ENCODE measurements at places on chromosomes 1 and 21.

- DNase-seq, result no peak
Observed at GRCh38 chr1:78373676-78374075, 117.1 kb upstream of the PTGFR start.

DNA sequence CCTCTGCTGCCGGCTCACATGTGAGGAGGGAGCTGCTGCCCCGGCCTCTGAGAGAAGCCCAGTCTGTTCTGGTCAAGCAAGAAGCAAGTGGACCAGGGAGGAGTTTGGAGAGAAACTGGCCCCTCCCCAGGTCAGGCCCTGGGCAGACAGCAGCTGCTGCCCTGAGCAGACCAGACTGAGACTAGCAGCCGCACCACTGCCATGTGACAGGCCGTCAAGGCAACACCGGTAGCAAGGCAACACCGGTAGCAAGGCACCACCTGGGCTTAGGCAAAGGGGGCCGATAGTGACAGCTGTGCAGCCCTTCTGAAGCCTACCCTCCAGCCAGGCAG, 50.3 kb downstream of the ARHGEF16 start:
- no peak for DNase-seq

DNA sequence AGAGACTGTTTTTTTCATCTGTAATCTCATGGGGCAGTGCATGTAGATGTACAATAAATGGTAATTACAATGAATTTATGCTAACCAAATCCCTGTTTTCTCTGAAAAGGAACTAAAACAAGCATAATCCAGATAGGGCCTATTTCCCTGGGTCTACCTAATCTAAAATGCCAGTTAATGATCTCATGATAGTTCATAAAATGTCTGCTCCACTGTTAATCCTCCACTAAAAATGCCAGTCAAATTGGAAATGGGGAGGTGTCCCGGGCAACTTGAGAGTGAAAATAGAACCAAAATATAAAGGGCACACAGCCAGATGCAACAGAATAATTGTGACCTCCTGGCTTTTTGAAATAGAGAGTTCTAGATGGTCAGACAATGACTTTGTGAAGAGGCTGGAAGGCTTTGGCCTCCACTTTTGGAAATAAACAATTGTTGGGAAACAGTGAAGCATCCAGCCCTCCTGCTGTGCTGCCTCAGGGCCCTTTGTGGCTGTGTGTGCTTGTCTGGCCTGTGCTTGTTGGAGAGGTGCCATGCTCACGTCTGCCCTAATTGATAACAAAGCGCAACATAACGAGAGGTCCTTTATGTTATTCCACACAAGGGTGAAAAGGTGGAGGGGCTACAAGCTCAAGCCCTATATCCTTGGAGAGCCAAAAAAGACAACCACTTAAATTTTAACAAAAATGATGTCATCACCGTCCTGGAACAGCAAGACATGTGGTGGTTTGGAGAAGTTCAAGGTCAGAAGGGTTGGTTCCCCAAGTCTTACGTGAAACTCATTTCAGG, 97.7 kb downstream of the ATP5PO start:
- no peak for DNase-seq

GRCh38 chr1:108512239-108513043, 47.5 kb upstream of the EEIG2 start:
- DNase-seq, result no peak

GRCh38 chr1:173303984-173304383, 96.9 kb upstream of the TNFSF4 start:
- no peak for DNase-seq

- no peak for DNase-seq
Observed at GRCh38 chr1:155968670-155969069, 9.7 kb downstream of the ARHGEF2 start.

DNA sequence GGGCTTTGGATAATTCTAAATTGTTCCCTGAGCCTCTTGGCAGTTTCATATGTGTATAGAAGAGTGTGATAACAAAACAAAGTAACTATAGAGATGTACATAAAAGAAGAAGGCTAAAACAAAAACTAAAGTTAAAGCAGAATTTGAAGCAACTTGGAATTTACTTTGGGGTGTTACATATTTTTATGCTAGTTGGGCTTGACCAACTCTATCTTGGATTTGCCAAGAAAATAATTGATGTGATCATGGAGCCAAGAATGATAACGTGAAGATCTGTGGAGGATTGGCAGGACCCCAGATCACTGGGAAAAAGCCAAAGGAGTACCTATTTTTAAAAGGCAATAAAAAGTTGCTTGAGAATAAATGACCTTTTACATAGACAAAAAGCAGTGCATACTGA, 206.9 kb downstream of the LMO4 start:
- no peak for DNase-seq

- DNase-seq, result no peak
Observed at GRCh38 chr1:225998560-225999226, 450 bp downstream of the SDE2 start.

- no peak for DNase-seq
Observed at GRCh38 chr1:205082431-205082830, 1.8 kb downstream of the TMEM81 start.

- DNase-seq, result no peak
Observed at GRCh38 chr1:86303041-86303690, 93.0 kb downstream of the ODF2L start.

GRCh38 chr1:221308534-221309511, 429.6 kb downstream of the HLX start:
- DNase-seq, result no peak

DNA sequence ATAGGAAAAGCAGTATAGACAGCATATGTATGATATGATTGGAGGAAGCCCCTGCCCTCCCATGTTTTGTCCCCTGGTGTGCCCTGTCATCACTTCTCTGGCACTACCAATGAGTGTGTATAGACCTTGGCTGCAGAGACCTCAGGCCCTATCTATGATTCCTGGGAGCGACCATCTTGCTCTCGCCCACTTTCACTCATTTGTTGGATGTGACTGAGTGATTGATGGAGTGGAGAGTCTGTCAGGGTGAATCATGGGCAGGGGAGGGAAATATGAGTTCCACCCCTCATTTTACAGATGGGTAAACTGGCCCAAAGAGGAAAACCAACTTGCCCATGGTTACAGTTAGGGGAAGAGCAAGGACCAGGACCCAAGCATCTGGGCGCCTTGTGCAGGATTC, 14.9 kb downstream of the SLC30A1 start:
- DNase-seq, result no peak

DNA sequence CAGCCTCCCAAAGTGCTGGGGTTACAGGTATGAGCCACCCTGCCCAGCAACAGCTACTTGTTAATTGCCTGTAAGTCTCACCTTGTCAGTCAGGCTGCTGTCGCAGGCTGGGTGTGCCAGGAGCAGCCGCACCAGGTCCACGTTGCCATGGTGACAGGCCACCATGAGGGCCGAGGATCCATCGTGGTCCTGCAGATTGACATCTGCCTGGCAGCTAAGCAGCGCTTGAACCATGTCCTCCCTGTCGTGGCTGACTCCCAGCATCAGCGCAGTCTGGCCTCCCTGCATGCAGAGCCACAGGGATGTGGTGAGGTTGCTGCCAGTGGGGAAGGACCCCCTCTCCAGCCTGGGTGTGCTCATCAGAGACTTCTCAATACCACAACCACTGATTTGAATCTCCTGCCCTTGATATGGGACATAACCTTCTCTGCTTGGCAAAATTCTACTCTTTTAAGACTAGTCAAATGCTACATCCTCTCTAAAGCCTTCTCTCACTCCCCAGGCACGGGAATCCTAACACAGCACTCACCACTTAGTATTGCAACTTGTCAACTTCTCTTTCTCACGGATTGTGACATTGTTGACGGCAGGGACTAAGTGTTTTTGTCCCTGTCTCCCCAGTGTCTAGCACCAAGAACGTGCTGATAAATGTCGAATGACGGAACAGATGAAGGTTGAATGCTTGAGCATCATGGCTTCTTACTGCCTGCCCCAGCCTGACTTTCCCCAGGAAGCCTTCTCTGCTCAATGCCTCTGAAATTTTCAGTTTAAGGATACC, 52.9 kb downstream of the L1TD1 start:
- DNase-seq, result no peak

DNA sequence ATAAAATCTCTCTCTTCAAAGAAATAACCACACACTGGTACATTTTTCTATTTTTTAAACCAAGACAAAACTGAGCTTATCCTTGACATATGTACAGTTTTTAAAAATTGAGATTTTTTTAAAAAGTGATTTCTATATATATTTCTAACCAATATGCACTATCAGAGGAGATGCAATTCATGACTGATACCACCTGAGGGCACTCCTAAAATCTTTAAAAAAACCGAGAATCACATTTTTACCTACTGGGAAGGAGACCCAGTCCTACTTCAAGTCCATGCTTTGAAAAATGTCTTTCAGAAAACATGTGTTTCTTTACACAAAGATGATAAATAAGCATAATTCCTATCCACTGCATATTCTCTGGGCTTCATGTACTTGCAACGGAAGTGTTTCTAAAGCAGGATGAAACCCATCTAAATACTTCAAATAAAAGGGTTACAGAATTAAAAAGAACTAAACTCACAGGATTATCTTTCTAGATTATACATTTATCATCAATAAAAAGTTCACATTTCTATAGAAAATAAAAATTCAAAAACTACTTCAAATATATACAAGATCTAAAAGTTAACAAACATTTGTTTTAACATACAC, 98.6 kb downstream of the ENAH start:
- DNase-seq, result no peak

DNA sequence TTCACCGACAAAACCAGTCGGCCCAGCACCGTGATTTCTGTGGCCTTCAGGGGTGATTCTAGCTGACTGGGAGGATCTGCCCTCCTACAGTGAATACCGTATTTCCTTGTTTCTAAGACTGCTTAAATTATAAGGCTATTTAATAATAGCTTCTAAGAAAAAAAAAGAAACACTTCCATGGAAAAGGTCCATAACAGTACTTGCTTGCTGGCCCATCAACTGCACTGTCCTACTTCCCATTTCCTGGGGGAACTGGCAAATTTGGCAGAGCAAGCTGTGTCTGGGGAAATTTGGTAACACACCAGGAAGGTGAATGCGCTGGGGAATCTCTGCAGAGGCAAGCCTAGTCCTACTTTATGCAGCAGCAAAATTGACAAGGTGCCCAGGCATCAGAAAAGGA, 214.0 kb downstream of the ZNF326 start:
- DNase-seq, result no peak

- no peak for DNase-seq
Observed at GRCh38 chr21:42189860-42190485, 29.0 kb upstream of the ABCG1 start.

- no peak for DNase-seq
Observed at GRCh38 chr1:109214695-109215623, 1.2 kb downstream of the SARS1 start.

GRCh38 chr1:30325999-30326398, 397.4 kb downstream of the MATN1 start:
- no peak for DNase-seq

DNA sequence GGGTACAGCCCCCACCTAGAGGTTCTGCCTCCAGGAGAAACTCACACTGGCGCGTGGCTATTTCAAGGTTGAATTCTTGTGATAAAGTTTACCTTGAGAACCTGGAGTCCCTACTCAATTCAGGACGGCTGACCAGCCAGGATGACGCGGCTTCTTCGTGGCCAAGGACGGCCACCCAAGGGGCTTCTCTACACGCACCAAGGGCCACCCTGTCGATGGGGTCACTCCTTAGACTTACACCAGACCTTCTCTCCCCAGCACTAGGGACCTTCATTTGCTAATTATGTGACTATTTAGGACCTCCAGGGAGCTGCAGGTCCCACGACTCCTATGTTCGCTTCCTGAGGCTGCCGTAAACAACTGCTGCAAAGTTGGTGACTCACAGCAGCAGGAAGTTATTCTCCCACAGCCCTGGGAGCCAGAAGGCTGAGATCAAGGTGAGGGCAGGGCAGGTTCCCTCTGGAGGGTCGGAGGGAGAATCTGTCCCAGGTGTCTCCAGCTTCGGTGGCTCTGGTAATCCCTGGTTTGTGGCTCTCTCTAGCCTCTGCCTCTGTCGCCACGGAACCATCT, 135.9 kb downstream of the NPHP4 start:
- no peak for DNase-seq

- peak; percentile 74 for DNase-seq
Observed at GRCh38 chr1:94801919-94802546, 18.1 kb upstream of the SLC44A3 start.

DNA sequence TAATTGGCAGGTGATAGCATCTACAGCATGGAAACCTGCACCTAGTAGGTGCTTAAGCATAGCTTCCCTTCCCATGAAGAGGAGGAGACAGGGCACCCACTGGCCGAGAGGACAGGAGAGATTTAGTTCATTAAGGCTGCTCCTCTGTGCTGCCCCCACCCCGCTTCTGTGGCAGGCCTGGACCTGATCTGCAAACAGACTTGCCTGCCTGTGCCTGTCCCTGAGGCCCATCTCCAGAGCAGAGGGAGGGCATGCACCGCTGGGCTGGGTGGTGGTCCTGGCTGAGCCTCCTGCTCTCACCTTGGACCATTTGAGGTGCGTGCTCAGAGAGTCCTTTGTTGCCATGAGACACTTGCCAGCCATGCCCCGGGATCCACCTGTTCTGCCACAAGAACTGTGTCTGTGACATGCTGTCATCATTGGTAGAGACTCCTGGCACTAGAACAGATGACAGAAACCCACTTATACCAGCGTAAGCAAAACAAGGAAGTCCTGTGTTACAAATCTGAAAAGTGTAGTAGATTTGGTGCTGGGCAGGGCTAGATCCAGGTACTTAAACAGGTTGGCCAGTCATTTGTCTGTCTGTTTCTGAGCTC, 55.6 kb downstream of the PTPRF start:
- DNase-seq, result peak; percentile 7

Data from SW 1271 (cell line).